ENCODE measurements at places on chromosomes 2 and 18.

DNA sequence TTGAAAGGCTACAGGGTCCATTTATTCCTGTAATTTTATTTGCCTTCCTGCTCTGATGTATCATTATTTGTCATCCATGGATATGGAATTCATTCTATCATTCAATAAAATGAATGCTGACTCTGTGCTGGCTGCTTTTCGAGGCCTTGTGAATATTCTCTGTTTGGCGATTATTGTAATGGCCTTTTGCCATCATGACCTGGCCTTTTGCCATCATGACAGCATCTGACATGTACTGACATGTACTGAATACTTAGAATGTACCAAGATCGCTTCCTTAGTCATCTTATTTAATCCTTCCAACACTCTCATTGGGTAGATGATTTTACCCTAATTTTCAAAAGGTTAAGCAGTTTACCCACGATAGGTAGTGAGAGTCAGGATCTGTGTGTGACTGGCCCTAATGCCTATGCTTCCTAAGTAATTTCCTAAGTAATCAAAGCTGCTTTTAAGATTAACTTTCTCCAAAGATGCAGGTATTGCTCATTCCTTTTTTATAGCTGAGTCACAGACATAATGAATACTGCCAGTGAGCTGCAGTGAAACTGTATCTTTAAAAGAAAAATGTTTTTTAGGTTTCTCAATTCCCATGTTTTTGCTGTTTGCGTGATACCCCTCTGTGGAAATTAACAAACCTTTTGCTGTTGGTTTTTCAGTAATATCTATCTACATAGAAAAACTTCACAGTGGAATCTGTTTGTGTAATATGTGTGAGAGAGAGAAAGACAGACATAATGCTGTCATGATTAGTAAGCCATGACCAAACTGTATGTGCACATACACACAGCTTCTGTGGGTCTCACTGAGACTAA, 127.8 kb downstream of the CERS6 start:
- peak; percentile 21 for DNase-seq

- DNase-seq: no peak
Observed at GRCh38 chr2:181143790-181144300, 163.4 kb downstream of the UBE2E3 start.

- DNase-seq: no peak
Observed at GRCh38 chr2:155975734-155976133, 356.8 kb downstream of the NR4A2 start.

GRCh38 chr2:134146620-134147019, 107.3 kb upstream of the MGAT5 start:
- no peak for DNase-seq

DNA sequence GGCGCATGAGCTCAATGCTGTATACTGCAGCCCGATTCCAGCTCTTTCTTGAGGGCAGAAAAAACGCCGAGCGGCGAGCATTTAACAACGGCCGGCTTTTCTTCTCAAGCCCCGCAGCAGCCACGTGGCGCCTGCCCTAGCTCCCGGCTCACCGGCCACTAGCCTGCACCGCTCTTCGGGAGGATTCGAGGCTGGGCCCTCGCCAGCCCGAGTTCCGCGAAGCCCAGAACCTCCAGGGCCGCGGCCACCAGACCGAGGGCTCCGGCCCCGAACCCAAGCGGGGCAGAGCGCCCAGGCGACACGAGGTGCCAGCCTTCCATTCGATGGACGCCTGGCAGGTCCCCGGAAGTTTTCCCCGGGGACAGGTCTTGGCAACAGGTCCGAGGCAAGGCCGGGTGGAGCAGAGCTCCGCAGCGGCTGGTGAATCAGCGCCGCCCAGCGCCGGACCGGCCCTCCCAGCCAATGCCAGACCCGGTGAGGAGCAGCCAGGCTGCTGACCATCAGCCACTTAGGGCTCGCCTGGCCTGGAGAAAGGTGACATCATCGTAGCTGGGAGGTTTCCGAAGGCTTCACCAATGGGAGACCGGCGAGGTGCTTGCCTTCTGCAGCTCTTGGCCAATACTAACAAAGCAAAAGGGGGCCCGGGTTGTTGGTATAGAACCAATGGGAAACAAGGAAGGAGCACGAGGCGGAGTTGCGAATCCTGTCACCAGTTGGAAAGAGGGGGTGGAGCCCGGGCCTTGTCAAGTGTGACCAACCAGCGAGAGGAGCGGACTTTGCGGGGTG, 552 bp upstream of the MXD1 start:
- DNase-seq: peak; percentile 100

- DNase-seq: no peak
Observed at GRCh38 chr2:95166065-95166763, 605 bp downstream of the ZNF2 start.

DNA sequence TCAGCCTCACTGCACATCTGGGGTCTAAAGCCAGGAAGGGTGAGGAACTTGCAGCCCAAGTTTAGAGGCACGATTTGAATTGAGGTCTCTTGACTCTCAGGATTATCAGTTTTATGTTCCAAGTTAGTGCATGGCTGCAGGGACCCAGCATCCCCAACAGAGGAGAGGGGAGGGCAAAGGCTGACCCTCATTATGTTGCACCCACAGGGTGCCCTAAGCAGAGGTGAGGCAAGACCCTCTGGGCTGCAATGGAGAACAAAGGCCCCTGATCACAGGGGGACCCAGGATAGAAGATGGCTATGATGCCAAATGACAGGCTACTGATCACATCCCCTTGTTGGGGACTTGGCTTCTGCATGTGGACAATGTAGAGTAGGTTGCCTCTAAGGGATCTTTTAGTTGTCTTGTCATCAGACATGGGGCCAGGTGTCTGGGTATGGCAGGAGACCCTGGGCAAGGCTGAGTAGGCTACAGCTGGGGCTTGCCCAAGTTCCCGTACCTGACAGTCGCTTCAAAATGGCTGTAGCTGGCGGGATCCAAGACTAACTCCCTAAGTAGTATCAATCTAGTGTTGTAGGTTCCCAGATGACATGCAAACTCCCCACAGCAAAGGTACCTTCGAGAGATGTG, 4.5 kb upstream of the GDF7 start:
- DNase-seq: no peak

- no peak for DNase-seq
Observed at GRCh38 chr2:24530796-24531195, 39.7 kb downstream of the NCOA1 start.

DNA sequence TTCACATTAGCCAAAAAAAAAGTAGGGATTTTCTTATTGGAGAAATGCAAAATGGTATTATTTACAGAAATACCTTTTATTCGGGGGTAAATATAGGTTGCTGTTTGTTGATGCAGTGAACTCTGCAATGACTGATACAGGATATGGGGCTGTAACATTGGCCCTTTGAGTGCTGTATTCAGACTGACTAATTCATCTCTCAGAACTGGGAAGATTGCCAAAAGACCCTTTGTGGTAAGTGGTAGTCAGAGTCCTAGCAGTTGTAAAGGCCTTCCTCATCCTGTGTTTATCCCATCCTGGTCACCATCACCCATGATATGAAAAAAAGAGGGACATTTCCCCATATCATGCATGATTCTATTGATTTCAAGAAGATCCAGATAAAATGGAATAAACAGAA, 14.0 kb upstream of the DCC start:
- DNase-seq: no peak

GRCh38 chr18:68822926-68823325, 25.0 kb downstream of the CCDC102B start:
- no peak for DNase-seq

DNA sequence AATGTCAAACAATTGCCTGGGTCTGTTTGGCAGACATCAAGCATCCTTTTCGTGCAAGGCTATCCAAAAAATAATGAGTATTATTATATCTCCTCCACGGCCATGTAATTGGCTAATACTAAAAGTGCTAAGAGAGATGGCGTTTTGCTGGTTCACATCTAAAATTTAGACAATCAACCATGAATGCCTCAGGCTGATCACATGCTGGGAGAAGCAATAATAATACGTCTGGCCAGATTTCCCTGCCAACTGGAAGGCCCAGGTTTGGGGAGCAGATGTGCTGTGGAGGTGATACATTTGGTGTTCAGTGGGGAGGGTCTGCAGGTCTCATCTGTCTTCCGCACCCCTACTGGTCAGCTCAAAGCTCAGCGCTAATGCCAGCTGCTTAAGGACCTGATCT, 60.3 kb upstream of the CREB1 start:
- no peak for DNase-seq

DNA sequence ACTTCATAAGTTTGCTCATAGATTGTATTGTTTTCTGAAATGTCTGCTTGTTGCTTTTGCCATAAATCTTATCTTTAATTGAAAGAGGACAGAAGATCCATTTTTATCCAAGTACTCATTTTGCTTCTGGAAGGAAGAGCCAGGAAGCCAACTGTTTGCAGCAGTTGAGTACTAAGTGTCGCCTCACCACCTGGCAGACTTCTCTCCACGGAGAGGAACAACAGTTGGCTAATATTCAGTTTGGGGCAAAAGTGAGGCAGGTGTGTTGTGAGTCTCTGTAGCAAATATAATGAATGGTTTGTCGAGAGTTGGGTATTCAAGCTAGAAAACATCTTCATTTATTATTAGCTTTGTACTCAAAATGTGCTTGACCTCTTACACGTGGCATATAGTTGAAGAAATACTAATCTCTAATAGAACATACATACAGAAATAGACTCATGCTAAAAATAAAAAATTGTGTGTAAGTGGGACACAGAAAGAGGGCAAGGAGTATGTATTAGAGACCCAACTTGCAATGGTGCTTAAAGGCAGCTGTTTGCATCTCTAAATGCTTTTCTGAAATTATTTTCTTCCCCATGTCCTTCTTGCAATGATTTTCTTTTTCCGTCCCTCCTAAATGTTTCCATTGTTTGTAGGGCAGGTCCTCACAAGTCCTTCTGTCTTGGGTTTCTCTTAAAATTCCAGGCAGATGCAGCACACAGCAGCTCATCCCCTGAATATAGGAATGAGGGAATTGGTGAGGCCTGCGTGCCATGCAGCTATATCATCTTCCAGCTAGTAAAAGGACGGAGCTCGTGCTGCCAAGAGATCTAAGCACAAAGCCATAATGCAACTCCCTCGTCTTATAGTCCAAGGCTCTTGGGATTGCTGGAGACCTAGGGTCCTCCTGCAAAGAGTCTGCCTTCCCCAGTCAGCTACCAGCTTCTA, 44.8 kb upstream of the MAP3K20 start:
- DNase-seq: no peak

Measured in right cardiac atrium (tissue), 5 donors.